ENCODE measurements at places on chromosomes 13 and 19. TPM values are rescaled to one million over a fixed set of nuclear protein-coding genes. Genes with fewer than 3 reads are reported as not detected.

DNA sequence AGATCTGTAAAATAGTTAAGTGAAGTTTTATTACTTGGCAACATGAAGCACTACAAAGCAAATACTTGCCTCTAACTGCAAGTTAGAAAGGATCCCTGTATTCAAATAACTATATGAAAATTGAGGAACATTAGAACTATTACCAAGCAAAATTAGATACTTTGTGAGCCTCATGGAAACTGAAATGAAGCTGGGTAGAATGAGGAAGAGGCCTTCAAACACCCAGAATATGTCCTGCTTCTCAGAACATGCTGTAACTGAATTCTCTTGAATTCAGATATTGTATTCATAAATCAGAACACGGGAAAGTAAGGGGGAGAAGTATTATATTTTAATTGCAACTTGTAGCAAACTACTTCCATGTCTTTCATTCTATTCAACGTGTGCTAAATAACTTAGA is 947.9 kb downstream of the PCDH17 start:
- H3K4me3 ChIP-seq, result no peak overlapping the region
- no peak overlapping the region for H3K27ac ChIP-seq
- H3K27me3 ChIP-seq, result no peaks in the 10 kb centered on the region
- peaks cover 5% of the 10 kb centered on the region for H3K36me3 ChIP-seq
- H3K4me1 ChIP-seq, result no peaks in the 10 kb centered on the region

DNA sequence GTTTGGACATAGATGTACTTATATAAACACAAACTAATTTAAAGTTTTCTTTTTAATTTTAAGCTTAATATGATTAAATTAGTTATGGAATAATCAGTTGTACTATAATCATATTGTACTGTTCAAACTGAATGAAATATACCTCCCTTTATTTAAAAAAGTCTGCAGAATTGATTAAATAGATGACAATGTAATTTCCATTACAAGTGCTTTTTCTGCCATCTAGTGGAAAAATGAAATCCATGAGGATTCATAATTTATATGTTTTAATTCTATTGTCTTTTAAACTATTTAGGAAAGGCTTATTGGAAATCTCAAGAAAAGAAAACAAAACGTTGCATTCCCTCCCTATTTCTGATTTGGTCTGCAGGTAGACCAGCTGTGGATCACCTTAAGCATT is 30.9 kb downstream of the MZT1 start:
- no peaks in the 10 kb centered on the region for H3K4me1 ChIP-seq
- DNase-seq, result no peak
- H3K27ac ChIP-seq, result no peak overlapping the region
- H3K27me3 ChIP-seq, result no peaks in the 10 kb centered on the region

Gene ADGRE3
- not detected for total RNA-seq

Gene ELAVL3
- total RNA-seq, result 1.4 TPM

- H3K27me3 ChIP-seq, result no peaks in the 10 kb centered on the region
- no peak overlapping the region for H3K27ac ChIP-seq
- no peak for DNase-seq
- no peaks in the 10 kb centered on the region for H3K4me1 ChIP-seq
- H3K4me3 ChIP-seq, result no peak overlapping the region
- no peaks in the 10 kb centered on the region for H3K36me3 ChIP-seq
Measured at GRCh38 chr13:40115426-40115825, 460.0 kb downstream of the COG6 start.

DNA sequence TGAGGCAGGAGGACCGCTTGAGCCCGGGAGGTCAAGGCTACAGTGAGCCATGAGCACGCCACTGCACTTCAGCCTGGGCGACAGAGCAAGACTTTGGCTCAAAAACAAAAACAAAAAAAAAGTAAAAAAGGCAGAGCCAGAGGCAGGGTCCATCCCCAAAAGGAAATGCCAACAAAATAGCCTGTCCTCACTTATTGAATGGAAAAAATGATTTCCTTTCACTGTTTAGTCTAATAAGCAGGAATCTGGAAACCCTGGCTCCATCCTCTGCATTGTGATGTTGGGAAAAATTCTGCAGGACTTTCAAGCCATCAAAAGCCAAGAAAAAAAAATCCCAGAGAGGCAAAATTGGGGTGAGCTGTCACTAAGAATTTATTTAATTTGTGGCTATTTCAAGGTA is 23.2 kb downstream of the ZIC5 start:
- no peaks in the 10 kb centered on the region for H3K27me3 ChIP-seq
- DNase-seq, result no peak
- H3K4me3 ChIP-seq, result no peak overlapping the region
- no peaks in the 10 kb centered on the region for H3K4me1 ChIP-seq
- no peaks in the 10 kb centered on the region for H3K36me3 ChIP-seq
- no peak overlapping the region for H3K27ac ChIP-seq

Gene KASH5
- 0.39 TPM for total RNA-seq

Gene BRSK1
- 47.0 TPM for total RNA-seq

Gene TUBB4A
- 19.5 TPM for total RNA-seq

Gene NCAN
- 1.5 TPM for total RNA-seq

Gene KLK15
- not detected for total RNA-seq

DNA sequence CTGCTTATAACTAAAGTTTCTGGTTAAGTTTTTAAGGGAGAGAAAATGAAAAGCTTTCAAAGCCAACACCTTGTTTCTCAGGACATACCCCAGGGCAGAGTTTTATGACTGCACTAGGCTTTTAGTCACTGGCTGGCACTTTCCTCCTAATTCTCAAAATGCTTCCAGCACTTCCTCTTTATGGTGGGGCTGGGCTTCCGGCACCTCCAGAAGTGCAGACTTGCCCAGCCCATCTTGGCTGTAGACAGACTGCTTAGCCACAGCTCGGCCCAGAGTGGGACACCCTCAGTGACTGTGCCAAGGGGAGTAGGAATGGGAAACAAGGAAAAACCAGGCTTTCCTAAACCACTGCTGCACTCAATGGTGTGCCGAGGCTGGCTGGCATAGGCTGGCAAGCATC is 23.2 kb upstream of the GTF3A start:
- no peak overlapping the region for H3K4me3 ChIP-seq
- H3K4me1 ChIP-seq, result peaks cover 9% of the 10 kb centered on the region

GRCh38 chr13:58908019-58908679 is 1255.6 kb downstream of the DIAPH3 start:
- no peak overlapping the region for H3K27ac ChIP-seq
- no peaks in the 10 kb centered on the region for H3K4me1 ChIP-seq
- no peak for DNase-seq
- H3K27me3 ChIP-seq, result no peaks in the 10 kb centered on the region
- no peak overlapping the region for H3K4me3 ChIP-seq

GRCh38 chr19:55598719-55599467 is 424 bp downstream of the FIZ1 start:
- H3K4me1 ChIP-seq, result peaks cover 2% of the 10 kb centered on the region
- peaks cover 25% of the 10 kb centered on the region for H3K36me3 ChIP-seq
- peak; percentile 98 for DNase-seq
- H3K27ac ChIP-seq, result no peak overlapping the region
- no peaks in the 10 kb centered on the region for H3K27me3 ChIP-seq
- H3K4me3 ChIP-seq, result peak overlapping the region; percentile 95

Gene CLC
- total RNA-seq, result 0.88 TPM

DNA sequence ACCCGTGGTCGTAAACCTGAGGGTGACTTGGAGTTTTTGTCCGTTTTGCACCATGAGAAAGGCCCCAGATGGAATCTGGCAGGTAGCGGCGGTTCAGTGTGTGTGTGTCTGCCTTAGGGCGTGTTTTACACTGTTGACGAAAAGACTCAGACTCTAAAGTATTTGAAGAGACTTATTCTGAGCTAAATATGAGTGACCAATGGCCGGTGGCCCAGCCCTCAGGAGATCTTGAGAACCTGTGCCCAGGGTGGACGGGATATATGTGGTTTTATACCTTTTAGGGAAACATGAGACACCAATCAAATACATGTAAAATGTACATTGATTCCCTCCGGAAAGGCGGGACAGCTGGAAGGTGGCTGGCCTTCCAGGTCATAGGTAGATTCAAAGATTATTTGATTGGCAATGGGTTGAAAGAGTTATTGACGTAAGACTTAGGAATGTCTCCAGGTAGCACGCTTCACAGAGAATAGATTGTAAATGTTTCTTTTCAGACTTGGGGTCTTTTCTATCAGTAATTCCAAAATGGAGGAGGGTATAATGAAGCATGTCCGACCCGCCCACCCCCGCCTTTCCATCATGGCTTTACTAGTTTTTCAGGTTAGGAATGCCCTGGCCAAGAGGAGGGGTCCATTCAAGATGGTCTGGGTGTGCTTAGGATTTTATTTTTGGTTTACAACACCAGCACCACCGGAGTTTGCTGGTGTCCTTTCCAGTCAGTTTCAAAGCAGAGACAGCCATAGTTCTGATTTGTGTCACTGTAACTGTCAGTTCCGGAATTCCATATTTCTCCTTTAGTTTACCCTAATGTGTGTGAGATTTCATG is 1.0 kb upstream of the ZNF529 start:
- H3K27me3 ChIP-seq, result no peaks in the 10 kb centered on the region
- H3K36me3 ChIP-seq, result peaks cover 31% of the 10 kb centered on the region
- DNase-seq, result no peak
- 0 out of 2 replicates have a peak, but pooled peaks cover 4% of the 10 kb centered on the region for H3K4me1 ChIP-seq
- H3K27ac ChIP-seq, result no peak overlapping the region
- peak overlapping the region; percentile 86 for H3K4me3 ChIP-seq

Gene HPN
- total RNA-seq, result 9.3 TPM

Gene FAM216B
- total RNA-seq, result not detected

DNA sequence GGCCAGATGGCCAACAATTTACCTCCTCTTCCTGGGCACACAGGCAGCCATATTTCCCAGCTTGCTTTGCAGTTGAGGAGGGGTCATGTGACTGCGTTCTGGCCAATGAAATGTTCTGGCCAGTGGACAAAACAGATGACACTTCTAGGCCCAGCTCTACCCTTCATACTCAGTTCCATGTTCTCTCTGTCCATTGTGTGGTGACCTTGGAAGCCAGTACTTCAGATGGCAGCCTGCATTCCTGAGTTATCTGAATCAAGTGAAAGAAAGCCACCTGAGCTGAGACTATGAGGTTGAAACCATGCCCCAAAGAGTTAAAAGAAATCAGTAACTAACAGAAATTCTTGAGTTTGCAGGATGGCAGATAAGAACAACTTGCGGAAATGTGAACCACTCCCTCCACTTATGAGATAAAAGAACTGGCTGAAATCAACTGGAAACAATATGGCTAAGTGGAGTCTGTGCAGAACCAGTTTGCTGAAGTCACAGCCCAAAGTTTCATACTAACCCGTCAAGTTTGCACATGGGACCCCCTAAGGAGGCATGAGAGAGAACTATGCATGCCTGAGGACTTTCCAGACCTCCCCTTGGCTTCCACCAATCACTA is 8.1 kb downstream of the FAM187B start:
- DNase-seq, result no peak
- H3K27me3 ChIP-seq, result no peaks in the 10 kb centered on the region
- H3K36me3 ChIP-seq, result no peaks in the 10 kb centered on the region
- no peak overlapping the region for H3K27ac ChIP-seq

DNA sequence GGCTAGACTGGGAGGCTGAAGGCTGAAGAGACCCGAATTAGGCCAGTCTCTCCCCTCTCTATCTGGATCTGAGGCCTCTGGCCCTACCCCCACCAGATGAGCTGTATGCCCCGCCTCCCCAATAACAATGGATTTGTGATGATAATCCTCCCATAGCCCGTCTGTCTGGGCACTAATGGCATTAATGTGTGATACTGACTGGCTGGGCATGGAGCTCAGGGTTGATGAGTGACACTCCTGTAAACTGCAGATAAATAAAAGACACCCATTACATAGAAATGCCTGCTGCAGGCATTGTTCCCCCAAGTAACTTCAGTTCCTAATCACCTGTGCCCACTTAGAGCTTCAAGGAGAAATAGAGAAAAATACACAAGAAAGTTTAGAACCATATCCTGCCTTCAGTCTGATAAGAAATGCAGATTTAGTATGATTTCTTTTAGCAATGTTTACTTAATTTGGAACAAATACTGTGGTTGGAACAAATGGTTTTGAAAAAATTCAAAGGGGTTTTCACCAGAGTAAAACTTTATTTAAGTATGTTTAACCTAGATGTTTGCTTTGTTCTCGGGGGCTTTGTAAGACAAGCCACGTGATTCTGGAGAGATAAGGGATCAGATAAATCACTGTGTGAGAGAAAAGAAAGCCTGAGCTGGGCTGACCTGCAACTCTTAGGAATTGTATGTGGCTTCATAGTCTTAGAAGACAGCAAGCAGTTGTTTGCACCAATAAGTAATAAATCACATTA is 60.3 kb downstream of the TNFRSF19 start:
- no peak overlapping the region for H3K4me3 ChIP-seq
- H3K27me3 ChIP-seq, result no peaks in the 10 kb centered on the region
- H3K4me1 ChIP-seq, result peaks cover 6% of the 10 kb centered on the region
- DNase-seq, result no peak

GRCh38 chr19:17159466-17160393 is 55.4 kb upstream of the USE1 start:
- H3K27me3 ChIP-seq, result no peaks in the 10 kb centered on the region
- H3K27ac ChIP-seq, result no peak overlapping the region
- peaks cover 7% of the 10 kb centered on the region for H3K4me1 ChIP-seq
- peaks cover 58% of the 10 kb centered on the region for H3K36me3 ChIP-seq

Gene KANK2
- 42.0 TPM for total RNA-seq

- H3K4me3 ChIP-seq, result no peak overlapping the region
- H3K27me3 ChIP-seq, result no peaks in the 10 kb centered on the region
- no peak overlapping the region for H3K27ac ChIP-seq
- peaks cover 3% of the 10 kb centered on the region for H3K4me1 ChIP-seq
Measured at GRCh38 chr19:28501976-28502375, 711.0 kb downstream of the UQCRFS1 start.

DNA sequence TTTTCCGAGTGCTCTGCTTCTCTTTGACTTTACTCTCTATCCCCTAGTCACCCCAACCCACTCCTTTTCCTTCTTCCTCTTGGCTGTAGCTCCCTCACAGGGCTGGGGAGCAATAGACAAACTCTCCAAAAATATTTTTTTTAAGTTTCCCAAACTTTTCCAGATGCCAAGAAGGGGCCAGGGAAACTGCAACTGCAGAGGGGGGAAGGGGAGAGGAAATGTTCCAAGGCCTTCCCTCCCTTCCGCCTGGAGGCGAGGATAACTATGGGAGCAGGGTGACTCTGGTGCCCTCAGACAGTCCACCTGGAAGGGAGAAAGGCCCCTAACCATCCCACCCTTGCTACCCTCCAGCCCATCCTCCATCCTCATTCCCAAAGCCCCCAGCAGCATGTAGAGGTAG is 49.4 kb downstream of the LYL1 start:
- no peak for DNase-seq
- H3K36me3 ChIP-seq, result no peaks in the 10 kb centered on the region
- no peak overlapping the region for H3K27ac ChIP-seq
- H3K4me3 ChIP-seq, result no peak overlapping the region
- H3K4me1 ChIP-seq, result peaks cover 5% of the 10 kb centered on the region

DNA sequence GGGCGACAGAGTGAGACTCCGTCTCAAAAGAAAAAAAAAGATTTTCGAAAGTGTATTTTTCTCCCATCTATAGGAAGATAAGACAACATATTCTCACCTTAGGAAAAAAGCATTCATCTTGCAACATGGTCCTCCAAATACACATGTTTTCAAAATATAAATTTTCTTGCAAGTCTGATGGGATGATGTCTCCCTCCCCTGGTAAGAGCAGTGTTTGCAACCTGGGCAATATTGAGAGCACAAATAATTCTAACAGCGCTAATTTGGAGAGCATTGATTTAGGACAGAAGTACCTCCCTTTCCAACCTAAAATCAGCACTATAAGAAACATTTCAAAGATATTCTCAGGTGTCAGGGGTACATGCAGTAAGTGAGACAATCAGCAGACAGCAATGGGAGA is 61.0 kb upstream of the SHISA2 start:
- no peaks in the 10 kb centered on the region for H3K4me1 ChIP-seq
- H3K27ac ChIP-seq, result no peak overlapping the region
- no peaks in the 10 kb centered on the region for H3K36me3 ChIP-seq
- DNase-seq, result no peak

Measured in H9 (cell line).